ENCODE measurements at places on chromosomes 4 and X.

- DNase-seq, result no peak
These were observed 367.2 kb downstream of the AFF2 start for GRCh38 chrX:148867596-148867995.

- DNase-seq, result no peak
These were observed 109.8 kb downstream of the DCTD start for GRCh38 chr4:182807346-182807745.

GRCh38 chr4:30653291-30653690, 66.9 kb upstream of the PCDH7 start:
- DNase-seq, result no peak

- no peak for DNase-seq
These were observed 2.7 kb upstream of the AMELX start for GRCh38 chrX:11290416-11291102.

DNA sequence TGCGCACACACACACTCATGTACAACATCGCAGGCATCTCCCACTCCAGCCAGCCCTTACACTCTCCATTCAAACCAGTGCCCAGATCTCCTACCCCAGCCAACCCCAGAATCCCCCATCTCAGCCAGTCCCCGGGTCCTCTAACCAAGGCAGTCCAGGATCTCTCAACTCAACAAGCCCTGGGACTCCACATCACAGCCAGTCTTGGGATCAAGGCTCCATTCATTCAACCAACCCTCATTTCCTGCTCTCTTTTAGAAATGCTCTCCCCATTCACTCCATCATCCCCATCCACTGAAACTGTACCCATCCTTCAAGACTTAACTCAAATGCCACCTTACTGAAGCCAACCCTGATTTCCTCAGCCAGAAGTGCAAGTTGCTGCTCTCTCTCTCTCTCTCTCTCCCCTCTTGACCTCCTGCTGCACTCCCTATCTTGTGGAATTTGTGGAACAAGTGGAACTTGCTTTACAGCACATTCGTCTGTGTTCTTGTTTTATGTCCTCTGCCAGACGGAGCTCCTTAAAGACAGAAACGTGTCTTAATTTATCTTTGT, 40.6 kb upstream of the IQSEC2 start:
- no peak for DNase-seq

GRCh38 chr4:23932901-23933308, 43.1 kb upstream of the PPARGC1A start:
- no peak for DNase-seq

DNA sequence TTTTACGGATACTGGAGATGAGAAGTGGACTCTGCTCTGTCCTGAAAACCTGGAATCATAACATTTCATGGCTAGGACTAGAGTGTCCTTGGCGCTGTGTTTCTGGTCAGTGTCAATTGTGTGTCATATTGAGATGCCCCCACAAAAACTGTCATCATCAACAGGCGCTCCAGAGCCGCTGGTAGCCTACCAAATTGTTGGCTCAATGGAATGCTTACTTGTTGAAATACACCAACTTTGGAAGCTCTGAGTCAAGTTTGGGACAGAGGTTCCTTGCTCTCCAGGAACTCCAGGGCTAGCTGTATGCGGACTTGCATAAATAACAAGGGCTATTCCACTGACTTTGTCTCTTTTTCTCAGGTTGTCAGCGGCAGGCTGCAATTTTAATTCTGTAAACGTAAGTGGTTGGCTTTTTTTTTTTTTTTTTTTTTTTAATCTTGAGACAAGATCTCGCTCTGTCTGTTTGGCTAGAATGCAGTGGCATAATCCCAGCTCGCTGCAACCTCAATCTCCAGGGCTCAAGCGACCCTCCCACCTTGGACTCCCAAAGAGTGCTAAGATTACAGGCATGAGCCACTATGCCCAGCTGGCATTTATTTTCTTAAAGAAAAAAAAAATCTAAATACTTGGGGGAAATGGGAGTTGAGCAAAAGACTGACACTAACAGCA, 871 bp upstream of the HPGD start:
- DNase-seq, result no peak

GRCh38 chr4:91916219-91916618, 387.5 kb upstream of the GRID2 start:
- DNase-seq, result no peak

DNA sequence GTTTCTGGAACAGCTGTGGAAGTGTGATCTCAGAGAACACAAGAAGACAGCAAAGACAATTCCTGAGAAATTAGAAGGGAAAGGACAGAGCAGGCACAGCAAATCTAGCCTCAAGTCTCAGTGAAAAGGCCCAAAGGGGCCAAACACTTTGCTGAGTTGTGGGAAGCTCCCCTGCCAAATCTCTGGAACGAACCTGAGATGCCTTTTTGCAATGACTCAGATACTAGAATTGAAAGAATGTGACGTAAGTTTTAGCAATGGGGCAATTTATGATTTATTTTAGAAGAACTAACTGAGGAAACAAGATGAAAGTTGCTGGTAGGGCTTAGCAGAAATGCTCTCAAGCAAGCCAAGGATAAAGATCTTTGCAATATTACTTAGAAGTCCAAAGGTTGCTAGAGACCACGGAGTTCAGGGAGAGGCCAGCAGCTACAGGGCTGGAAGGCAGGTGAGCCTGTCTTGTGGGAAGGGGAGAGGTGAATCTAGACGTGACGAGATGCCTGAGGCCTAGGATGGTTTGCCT, 92.8 kb downstream of the AMELX start:
- DNase-seq, result no peak

GRCh38 chrX:108735091-108735678, 1.2 kb downstream of the IRS4 start:
- DNase-seq, result no peak

DNA sequence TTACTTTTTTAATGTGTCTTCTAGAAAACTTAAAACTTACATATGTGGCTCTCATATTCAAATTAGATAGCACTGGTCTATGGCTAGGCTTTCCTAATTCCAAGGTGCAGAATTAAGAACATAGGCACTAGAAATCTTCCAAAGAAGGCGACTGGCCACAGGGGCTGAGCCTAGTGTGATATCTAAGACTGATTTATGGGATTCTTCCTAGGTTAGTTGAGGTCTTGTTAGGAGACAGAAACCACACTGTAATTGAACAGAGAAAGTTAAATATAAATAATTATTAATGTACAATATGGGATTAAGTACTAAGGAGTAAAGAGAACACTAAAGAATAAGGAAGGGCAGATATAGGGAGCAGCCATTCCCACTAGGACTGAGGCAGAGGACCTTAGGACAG, 48.3 kb downstream of the SNX25 start:
- DNase-seq, result no peak

DNA sequence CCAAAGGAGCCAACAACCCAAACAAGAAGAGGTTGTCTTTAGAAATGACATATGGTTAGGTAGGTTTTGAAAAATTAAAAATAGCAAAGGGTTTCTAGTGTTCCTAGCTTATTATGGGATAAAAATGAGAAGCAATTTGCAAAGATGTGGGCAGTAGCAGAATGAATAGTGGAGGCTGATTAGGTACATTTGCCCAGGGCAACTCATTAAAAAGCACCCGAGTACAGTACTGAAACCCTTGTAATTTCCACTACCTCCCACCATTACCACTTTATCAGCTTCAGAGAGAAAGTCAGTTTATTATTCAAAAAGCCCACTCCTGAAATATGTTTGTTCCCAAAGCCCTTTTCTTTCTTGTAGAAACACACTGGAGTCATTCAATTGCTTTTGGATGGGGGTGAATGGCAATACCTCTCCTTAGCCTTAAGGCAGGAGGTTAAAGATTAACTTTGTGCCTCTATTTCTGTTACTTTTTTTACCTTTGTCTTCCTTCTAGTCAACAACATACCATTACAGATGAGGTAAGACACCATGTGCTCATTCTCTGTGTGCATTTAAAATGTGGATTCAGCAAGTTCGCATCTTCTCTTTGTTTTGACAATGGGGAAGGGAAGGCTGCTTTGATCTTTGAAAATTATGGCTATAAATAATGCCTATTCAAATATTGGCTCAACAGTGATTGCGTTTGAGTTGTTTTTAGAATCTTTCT, 353.8 kb upstream of the CASK start:
- no peak for DNase-seq

DNA sequence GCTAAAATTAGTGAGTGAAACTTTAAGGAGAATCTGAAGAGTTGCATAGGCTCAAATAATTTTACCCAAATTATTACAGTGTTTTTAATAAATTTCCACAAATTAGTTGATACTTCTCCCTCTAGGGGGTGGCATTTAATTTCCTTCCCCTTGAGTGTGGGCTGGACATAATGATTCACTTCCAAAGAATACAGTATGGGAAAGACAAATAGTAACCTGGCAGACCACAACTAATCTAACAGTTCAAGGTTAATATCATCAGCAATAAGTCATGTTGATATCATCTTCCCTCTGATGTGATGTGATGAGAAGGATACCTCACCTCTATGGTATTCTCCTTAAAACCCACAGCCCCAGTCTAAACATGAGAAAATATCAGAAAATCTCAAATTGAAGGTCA, 15.5 kb downstream of the PFKFB1 start:
- DNase-seq, result no peak

Measured in activated CD4-positive, alpha-beta T cell treated with anti-CD3 and anti-CD28 coated beads, Interleukin-2, amount 10 ng/mL, durations not matched to agents 7 days and 5 days (primary cell).